ENCODE measurements at places on chromosomes 4 and X.

- peak; percentile 24 for DNase-seq
Observed at GRCh38 chr4:16794816-16795445, 103.5 kb downstream of the LDB2 start.

- DNase-seq: no peak
Observed at GRCh38 chr4:149993030-149993429, 85.2 kb upstream of the DCLK2 start.

GRCh38 chr4:10001757-10002156 is 19.5 kb downstream of the SLC2A9 start:
- no peak for DNase-seq

GRCh38 chr4:498328-498904 is 540 bp downstream of the ZNF721 start:
- no peak for DNase-seq

GRCh38 chr4:22500128-22500611 is 15.7 kb downstream of the ADGRA3 start:
- no peak for DNase-seq
